Common myeloid progenitor, CD34-positive (primary cell): ENCODE measurements at places on chromosomes 1 and 21.

DNA sequence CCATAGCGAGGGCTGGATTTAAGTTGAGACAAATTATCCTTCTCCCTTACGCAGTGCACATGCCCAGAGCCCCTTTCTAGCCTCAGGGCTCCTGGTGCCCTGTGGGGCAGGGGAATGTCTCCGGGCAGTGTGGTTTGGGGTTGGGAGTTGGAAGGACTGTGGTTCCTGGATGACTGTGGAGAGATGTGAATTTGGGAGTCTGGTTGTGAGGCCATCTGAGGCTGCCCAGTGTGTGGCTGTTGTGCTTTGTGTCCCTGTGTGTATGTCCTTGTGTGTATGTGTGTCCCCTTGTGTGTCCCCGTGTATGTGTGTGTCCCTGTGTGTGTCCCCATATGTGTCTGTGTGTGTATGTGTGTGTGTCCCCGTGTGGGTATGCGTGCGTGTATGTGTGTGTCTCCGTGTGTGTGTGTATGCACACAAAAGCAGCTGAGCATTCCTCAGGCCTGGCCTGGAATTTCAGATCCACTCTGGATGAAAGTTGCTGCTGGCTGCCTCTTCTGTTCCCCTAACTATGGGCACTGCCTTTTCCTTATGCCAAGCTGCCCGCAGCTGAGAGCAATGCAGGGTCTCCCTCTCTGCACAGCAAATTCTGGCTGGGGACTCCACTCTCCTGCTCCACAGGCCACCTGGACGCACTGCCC, 65.4 kb downstream of the UBIAD1 start:
- H3K36me3 ChIP-seq = no peaks in the 10 kb centered on the region
- peaks cover 18% of the 10 kb centered on the region for H3K27me3 ChIP-seq
- DNase-seq = no peak
- no peak overlapping the region for H3K4me3 ChIP-seq
- no peaks in the 10 kb centered on the region for H3K4me1 ChIP-seq
- H3K27ac ChIP-seq = no peak overlapping the region

- H3K27me3 ChIP-seq = no peaks in the 10 kb centered on the region
- H3K36me3 ChIP-seq = no peaks in the 10 kb centered on the region
- H3K4me3 ChIP-seq = no peak overlapping the region
- H3K27ac ChIP-seq = no peak overlapping the region
- H3K4me1 ChIP-seq = no peaks in the 10 kb centered on the region
Measured at GRCh38 chr1:103170609-103171008, 62.3 kb upstream of the COL11A1 start.

DNA sequence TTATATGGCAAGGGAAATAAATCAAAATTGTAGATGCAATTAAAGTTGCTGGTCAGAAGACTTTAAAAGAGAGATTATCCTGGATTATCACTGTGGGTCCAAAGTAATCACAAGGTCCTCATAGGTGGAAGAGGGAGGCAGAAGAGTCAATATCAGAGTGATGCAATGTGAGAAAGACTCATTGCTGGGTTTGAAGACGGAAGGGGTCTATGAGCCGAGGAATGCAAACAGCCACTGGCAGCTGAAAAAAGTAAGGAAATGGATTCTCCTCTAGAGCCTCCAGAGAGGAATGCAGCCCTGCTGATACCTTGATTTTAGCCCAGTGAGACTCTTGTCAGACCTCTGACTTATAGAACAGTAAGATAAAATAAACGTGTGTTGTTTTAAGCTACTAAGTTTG, 59.8 kb upstream of the MUTYH start:
- H3K27ac ChIP-seq = no peak overlapping the region
- no peaks in the 10 kb centered on the region for H3K4me1 ChIP-seq
- no peak overlapping the region for H3K4me3 ChIP-seq

- no peak for DNase-seq
- no peaks in the 10 kb centered on the region for H3K36me3 ChIP-seq
- no peak overlapping the region for H3K4me3 ChIP-seq
Measured at GRCh38 chr1:193283016-193283415, 96.6 kb upstream of the B3GALT2 start.

DNA sequence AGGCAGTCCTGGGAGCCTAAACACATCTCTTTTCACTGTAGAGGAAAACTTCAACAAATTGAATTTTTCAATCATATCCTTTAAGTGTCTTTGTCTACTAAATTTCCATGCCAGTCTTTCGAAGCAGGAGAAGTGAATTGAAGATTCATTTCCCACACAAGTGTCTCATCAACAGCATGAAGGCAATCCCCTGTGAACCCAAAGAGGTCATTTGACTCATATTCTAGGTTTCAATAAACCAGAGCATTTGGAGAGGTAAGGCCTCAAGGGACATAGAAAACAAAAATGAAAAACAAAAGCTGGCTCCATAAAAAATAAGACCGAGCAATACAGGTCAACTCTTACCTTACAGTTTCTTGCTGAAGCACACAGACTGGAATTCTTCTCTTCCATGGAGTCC, 94.1 kb upstream of the ATP1B1 start:
- no peaks in the 10 kb centered on the region for H3K4me1 ChIP-seq
- DNase-seq = no peak
- no peaks in the 10 kb centered on the region for H3K27me3 ChIP-seq
- H3K4me3 ChIP-seq = no peak overlapping the region
- H3K36me3 ChIP-seq = no peaks in the 10 kb centered on the region

DNA sequence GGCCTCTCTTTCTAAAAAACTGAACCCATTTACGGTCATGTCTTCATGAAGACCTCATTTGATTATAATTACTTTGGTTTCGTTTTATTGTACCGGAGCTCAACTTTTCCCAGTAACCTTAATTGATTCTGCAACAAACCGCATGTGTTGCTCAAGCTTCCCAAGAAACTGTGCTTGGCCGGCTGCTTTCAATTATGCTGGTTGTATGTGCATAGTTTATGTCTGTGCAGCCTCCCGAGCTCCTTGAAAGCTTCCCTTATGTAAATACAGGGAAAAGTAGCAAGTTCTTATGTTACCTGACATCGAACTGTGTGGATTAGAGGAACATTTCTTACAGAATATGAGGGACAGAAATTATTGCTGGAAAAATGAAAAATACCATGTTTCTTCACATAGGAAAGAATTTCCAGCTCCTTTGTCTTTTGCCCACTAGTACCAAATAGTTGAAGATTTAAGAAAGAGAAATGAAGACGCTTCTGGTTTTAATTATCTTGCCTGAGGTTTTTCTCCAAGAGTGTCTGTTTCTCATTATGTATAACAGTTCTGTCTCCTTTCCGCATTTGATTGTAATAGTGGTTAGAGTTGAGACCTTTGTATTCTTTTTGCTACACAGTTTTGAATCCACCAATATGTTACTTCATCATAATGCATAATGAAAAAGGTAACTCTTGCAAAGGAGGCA, 2.1 kb downstream of the VCAM1 start:
- no peak overlapping the region for H3K27ac ChIP-seq
- DNase-seq = no peak
- H3K4me1 ChIP-seq = no peaks in the 10 kb centered on the region

GRCh38 chr1:94522304-94522703, 19.3 kb downstream of the F3 start:
- H3K4me3 ChIP-seq = no peak overlapping the region
- H3K27ac ChIP-seq = no peak overlapping the region
- H3K27me3 ChIP-seq = no peaks in the 10 kb centered on the region
- DNase-seq = peak; percentile 43

DNA sequence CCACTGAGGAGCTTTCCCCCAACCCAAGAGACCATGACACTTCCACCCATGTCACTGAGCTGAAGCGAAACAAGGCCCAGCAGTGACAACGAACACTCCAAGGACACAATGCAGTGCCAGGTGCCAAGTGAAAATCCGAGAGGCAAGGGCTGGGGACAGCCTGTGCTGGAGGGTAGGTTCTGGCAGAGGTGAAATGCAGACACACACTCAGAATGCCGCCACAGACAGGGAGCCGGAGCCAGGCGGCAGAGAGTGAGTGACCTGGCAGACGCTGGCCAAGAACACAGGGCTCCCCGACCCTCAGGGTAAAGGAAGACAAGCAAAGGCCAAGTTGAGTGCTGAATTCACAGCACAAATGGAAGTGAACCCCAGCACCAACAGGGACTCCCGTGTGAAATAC, 78.9 kb downstream of the CD46 start:
- H3K4me3 ChIP-seq = no peak overlapping the region
- no peak for DNase-seq
- peaks cover 3% of the 10 kb centered on the region for H3K36me3 ChIP-seq
- H3K27me3 ChIP-seq = no peaks in the 10 kb centered on the region
- peaks cover 77% of the 10 kb centered on the region for H3K4me1 ChIP-seq

DNA sequence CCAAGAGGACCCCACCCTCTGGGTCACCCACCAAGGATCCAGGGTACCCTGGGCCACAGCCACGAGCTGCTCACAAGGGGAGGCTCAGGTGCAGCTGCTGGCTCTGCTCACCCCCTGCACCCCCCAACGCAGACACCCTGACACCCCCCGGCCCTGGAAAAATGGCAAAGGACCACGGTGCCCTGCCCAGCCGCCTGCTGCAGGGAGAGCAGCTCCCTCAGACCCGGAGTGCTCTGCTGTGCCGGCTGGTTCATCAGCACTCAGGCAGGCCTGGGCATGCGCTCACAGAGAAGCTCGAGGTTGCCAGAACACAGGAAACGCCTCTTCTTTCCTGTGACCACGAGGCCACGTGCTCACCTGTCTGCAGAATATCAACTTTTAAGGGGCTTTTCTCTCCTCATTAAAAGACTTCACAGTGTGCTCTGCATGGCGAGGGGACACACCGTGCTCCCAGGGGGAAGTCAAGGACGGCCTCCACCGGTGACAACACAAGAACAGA, 4.3 kb upstream of the C1QTNF12 start:
- H3K27me3 ChIP-seq = peaks cover 24% of the 10 kb centered on the region
- H3K36me3 ChIP-seq = peaks cover 5% of the 10 kb centered on the region
- H3K4me1 ChIP-seq = peaks cover 12% of the 10 kb centered on the region
- no peak overlapping the region for H3K27ac ChIP-seq
- DNase-seq = no peak

DNA sequence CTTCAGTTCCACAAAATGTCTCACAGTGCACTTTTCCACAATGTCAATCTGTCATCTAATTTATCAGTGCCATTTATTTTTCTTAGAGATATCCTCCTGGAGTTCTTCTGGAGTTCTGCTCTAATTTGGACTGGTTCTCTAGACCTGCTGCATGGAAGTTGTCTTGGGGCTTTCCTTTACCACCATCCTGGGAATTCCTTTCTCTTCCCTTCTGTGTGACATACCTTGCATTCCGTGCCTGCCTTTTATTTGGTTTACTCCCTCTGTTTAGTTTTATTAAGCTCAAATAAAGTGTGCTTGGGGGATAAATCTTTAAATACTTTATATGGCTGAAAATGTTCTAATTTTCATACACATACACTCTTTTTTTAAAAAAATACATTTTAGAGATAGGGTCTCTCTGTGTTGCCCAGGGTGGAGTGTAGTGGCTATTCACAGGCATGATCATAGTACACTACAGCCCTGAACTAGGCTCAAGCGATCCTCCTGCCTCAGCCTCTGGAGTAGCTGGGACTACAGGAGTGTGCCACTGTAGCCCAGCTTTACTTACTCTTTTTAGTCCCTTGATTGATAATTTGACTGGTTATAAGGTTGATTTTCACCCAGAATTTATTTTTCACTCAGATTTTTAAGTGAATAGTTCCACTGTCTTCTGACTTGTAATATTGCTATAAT, 14.4 kb downstream of the MTF2 start:
- peak overlapping the region; percentile 52 for H3K27ac ChIP-seq
- no peaks in the 10 kb centered on the region for H3K4me1 ChIP-seq
- no peak overlapping the region for H3K4me3 ChIP-seq
- H3K36me3 ChIP-seq = peaks cover 12% of the 10 kb centered on the region
- H3K27me3 ChIP-seq = no peaks in the 10 kb centered on the region

- peaks cover 18% of the 10 kb centered on the region for H3K4me1 ChIP-seq
- no peak for DNase-seq
- H3K27ac ChIP-seq = no peak overlapping the region
Measured at GRCh38 chr21:38743772-38744529, 61.8 kb upstream of the ETS2 start.

- no peak overlapping the region for H3K4me3 ChIP-seq
- no peaks in the 10 kb centered on the region for H3K36me3 ChIP-seq
- H3K27me3 ChIP-seq = no peaks in the 10 kb centered on the region
- H3K27ac ChIP-seq = no peak overlapping the region
- H3K4me1 ChIP-seq = no peaks in the 10 kb centered on the region
- DNase-seq = no peak
Measured at GRCh38 chr1:191546803-191547202, 611.5 kb upstream of the RGS18 start.

DNA sequence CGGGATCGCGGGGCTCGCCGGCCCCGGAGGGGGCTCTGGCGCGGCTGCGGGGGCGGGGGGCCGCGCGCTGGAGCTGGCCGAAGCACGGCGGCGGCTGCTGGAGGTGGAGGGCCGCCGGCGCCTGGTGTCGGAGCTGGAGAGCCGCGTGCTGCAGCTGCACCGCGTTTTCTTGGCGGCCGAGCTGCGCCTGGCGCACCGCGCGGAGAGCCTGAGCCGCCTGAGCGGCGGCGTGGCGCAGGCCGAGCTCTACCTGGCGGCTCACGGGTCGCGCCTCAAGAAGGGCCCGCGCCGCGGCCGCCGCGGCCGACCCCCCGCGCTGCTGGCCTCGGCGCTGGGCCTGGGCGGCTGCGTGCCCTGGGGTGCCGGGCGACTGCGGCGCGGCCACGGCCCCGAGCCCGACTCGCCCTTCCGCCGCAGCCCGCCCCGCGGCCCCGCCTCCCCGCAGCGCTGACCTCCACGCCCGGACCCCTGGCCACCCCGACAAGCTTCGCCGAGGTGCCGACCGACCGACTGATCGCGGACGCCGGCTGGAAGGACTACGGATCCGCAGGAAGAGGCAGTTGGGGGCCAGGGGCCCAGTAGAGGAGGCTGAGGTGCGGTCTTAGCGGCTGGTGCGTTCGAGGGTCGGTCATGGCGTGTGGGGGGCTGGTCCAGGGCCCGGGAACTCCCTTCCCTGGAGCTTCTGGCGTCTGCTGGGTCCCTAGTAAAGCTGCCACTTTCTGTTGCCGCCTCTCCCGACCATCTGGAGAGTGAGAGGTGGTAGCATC, 711 bp downstream of the TRNP1 start:
- H3K4me1 ChIP-seq = peaks cover 2% of the 10 kb centered on the region
- no peak overlapping the region for H3K4me3 ChIP-seq
- H3K27me3 ChIP-seq = peaks cover 3% of the 10 kb centered on the region
- no peak overlapping the region for H3K27ac ChIP-seq
- no peaks in the 10 kb centered on the region for H3K36me3 ChIP-seq

DNA sequence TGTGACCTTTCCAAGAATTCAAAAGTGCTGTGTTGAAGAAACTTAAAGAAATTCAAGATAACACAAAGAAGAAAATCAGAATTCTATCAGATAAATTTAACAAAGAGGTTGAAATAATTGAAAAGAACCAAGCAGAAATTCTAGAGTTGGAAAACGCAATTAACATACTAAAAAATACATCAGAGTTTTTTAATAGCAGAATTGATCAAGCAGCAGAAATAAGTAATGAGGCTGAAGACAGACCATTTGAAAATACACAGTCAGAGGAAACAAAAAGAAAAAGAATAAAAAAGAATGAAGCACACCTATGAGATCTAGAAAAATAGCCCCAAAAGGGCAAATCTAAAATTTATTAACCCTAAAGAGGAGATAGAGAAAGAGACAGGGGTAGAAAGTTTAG, 218.1 kb upstream of the KAZN start:
- H3K27ac ChIP-seq = no peak overlapping the region
- H3K4me3 ChIP-seq = no peak overlapping the region
- no peaks in the 10 kb centered on the region for H3K27me3 ChIP-seq
- H3K36me3 ChIP-seq = no peaks in the 10 kb centered on the region
- DNase-seq = no peak
- H3K4me1 ChIP-seq = no peaks in the 10 kb centered on the region
